Stimulated activated CD4-positive, alpha-beta T cell treated with anti-CD3 and anti-CD28 coated beads, TNF-alpha, amount 100 ng/mL, for 1 hour (primary cell): ENCODE measurements at places on chromosomes 7 and 10.

DNA sequence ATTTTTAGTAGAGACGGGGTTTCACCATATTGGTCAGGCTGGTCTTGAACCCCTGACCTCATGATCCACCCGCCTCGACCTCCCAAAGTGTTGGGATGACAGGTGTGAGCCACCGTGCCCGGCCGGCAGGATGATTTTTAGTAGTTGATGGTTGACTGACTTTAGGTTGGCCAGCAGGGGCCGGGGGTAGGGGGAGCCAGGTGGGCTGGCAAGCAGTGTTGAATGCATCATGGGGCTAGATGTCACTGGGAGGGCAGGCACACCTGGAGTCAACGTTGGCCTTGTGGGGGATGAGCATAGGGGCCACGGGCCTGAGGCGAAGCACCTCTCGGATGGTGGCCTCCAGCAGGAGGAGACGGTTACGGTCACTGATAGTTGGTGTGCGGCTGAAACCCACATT, 5.0 kb downstream of the CYP17A1 start:
- DNase-seq = no peak

DNA sequence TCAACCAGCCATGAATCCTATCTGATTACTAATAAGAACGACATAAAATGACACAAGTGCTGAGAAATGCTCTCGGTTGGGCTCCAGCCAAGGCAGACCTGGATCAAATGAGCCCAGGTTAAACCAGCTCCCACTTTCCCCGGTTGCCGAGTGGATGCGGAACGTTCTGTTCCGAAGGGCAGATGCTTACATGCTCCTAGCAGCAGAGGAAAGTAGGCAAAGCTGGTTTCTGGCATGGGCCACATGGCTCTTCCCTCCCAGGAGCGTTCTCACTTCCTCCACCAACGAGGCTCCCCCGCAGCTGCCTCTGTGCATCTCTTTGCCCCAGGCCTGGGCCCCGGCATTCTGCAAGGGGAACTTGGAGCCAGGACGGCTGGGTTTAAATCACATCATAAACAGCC, 61.8 kb upstream of the SDK1 start:
- DNase-seq = no peak

- no peak for DNase-seq
These were observed 41.1 kb downstream of the GPRIN2 start for GRCh38 chr10:46515366-46515765.

DNA sequence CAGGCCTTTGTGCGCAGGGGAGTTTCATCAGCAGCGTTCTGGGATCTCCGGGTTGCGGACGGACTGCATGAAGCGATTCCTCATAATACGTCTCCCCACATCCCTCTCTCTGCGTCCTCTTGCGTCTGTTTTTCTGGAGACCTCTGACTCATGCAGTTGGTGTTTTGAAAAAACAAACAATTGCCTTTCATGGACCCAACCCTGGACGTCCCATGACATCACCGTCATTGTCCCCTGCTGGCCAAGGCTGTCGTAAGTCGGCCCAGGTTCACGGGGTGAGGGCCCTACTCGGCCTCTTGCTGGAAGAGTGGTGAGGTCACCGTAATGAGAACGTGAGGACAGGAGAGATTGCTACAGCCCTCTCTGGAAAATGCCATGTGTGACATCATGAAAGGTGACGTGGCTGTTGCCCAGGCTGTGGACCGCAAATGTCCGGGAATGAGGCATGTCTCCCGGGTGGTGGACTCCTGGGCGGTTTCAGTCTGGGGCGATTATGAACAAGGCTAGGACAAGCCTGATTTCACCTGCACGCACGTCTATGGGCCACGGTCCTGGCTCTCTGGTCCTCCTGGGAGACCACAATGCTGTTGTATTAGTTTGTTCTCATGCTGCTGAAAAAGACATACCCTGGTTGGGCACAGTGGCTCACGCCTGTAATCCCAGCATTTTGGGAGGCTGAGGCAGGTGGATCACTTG, 9.8 kb upstream of the MAFK start:
- no peak for DNase-seq

GRCh38 chr7:29877196-29877595, 70.9 kb downstream of the WIPF3 start:
- DNase-seq = no peak

GRCh38 chr7:158029509-158029908, 558.1 kb downstream of the PTPRN2 start:
- no peak for DNase-seq

DNA sequence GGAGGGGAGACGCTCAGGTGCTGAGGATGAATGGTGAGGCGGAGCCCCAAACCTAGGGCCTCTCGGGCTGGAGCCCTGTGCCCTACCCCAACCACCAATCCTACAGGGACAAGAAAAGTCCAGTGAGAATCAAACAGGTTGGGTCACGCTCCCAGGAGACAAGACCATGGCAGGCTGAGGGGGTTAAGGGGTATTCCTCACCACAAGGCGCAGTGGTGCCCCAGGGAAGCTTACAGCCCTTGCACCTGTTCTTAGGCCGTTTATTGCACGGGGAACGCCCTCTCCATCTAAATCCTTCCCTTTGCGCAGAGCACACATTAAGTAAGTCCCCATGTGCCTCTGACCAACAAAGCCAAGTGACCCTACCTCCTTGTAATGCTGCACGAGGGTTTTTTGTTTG, 3.5 kb downstream of the FZD9 start:
- DNase-seq = no peak

- DNase-seq = no peak
These were observed 798.7 kb downstream of the IPMK start for GRCh38 chr10:57468894-57469432.

- DNase-seq = no peak
These were observed 132.7 kb downstream of the CNTNAP2 start for GRCh38 chr7:146249272-146249671.

- no peak for DNase-seq
These were observed 154.0 kb downstream of the ETV1 start for GRCh38 chr7:13835442-13835841.

DNA sequence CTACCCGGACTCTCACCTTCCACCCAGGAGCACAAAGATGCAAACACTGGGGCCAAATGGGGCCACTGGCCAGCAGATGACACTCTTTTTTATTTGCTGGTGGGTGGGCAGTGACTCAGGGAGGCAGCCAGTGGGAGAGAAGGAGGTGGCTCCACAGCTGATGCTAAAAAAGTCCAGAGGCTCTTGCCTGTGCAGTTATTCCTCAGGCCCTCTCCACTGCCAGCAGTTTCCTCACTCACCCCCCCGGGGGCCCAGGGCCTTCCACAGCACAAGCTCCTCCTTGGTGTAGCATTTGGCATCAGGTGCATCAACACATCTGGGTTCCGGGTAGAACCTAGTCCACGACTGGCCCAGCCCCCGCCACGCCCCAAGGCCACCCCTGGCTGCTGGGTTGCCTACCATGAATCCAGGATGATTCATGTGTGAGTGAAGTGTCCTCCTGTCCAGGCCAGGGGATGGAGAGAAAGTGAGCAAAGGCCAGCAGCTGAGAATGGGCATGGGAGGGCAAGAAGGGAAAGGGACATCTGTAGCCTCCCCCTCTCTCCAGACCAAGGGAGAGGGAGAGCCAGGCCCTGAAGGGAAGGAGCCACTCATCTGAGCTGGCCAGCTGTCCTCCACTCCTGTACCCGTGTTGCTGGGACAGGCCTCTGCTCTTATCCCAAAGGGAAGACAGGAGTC, 1.7 kb upstream of the KCNH2 start:
- DNase-seq = no peak

DNA sequence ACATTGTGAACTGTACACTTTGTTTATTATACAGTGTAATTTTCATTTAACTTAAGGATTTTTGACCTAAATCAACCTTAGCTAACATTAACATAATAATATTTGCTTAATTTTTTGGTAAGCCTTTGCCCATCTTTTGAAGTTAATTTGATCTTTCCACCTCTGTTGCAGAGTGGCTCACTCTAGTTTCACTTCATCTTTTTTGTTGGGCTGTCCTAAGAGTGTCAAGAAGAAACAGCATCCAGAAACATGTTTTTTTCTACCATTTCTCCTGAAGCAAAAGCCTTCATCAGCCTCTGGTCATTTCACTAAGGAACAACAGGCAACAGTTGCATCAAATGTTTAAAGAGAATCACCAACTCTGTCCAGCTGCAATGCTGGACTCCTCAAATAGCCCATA, 824.7 kb downstream of the REEP3 start:
- no peak for DNase-seq

DNA sequence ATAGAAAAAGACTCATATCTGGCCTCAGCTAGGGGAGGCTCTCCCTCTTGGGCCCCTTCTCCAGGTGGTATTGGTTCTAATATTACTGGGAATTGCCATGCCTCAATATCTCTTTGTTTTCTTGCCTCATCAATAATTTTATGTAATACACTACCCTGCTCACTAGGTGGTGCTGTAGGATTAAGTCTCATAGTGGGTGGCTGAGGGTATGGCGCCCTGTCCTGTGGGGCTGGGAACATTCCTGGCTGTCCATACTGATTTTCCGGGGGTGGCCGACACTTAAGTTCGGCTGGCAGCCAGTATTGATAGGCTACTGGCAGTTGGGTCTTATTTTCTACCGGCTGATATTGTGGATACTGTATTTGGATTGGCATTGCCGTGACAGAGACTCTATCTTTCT, 9.0 kb upstream of the TAS2R3 start:
- no peak for DNase-seq

DNA sequence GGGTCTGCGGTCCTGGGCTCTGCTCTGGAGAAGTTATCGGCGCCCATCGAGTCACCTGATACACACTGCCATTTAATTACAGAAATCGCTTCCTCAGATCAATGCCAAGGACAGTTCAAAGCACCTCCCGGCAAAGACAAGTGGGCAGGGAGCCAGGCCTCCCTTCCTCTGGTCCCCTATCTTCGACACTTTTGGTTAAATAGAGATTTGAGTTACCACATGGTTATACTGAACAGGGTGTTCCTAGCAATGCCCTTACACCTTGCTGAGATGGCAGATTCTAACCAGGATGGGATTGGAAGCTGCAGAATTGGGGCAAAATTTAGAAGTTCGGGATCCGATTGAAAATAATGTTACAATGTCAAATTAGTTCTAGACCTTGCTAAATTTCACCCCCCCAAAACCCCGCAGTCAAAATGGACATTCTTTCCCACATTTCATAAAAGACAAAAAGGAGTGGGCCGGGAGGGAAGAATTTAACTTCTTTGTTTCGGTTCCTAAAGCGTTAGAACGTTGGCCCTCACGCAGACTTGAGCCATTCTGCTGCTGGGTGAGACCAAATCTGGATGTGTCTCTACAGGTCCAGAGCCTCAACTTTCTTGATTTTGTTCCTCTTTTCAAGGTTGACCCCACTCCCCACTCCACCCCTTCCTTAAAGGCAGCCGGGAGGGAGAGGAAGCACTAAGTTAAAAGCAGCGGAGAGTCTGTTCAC, 2.2 kb upstream of the DLX5 start:
- DNase-seq = no peak

- DNase-seq = no peak
These were observed 23.9 kb upstream of the CALD1 start for GRCh38 chr7:134755422-134756022.

DNA sequence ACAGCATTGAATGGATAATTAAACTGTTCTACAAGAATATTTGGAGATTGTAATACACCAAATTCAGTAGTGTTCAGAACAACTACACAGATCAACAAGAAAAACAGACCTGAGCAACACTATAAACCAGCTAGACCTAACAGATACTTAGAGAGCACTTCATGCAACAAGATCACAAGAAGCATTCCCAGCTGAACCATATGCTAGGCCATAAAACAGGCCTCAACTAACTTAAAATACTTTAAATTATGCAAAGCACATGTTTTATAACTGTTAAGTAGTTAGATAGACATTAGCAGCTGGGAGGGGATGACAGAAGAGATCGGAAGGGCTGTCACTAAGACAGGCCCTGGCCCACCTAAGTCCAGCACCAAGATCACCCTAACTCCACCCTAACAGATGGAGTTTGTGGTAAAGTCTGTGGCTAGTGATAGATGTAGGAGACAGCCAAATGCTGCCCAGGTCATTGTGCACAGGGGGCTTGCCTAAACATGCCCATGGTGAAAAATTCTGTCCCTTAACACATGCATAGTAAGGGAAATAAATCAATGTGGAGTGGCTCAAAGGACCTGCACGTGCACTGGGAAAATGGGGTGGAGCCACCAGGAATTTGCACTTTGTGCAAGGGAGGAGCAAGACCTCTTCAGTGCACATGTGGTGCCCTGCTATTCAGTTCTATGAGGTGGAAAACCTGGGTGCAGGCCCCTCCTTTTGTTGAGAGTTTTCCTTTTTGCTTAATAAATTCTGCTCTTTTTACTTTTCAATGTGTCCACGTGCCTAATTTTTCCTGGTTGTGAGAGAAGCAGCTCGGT, 567.8 kb upstream of the NRG3 start:
- DNase-seq = no peak

DNA sequence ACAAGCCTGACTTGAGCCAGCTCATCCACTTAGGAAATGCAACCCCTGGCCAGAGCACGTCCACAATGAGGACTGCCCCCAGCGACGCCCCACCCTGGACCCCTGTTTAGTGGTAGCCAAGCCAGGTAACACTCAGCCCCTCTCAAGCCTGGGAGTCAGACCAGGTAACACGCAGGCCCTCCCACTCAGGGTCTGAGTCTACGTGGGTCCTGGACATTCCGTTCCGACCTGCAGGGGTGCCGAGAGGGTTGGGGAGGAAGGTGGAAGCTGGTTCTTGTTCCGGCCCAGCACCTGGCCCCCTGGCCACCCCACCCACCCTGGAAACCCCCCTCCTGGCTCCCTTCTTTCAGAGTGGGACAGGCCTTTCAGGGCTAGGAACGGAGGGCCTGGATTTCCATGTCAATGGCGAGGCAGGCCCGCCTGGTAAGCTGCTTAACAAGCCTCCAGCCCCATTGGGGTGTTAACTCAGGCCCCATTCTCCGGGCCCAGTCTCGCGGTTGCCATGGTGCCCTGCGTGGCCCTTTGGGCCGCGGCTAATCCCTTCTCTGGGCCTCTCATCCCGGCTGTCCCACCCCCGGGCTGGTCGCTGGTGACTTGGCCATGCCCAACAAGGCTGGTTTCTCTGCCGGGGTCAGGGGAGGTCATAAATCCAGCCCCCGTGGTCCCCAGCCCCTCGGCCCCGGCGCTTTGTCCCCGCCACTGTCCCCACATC, 19.7 kb upstream of the LFNG start:
- DNase-seq = no peak

DNA sequence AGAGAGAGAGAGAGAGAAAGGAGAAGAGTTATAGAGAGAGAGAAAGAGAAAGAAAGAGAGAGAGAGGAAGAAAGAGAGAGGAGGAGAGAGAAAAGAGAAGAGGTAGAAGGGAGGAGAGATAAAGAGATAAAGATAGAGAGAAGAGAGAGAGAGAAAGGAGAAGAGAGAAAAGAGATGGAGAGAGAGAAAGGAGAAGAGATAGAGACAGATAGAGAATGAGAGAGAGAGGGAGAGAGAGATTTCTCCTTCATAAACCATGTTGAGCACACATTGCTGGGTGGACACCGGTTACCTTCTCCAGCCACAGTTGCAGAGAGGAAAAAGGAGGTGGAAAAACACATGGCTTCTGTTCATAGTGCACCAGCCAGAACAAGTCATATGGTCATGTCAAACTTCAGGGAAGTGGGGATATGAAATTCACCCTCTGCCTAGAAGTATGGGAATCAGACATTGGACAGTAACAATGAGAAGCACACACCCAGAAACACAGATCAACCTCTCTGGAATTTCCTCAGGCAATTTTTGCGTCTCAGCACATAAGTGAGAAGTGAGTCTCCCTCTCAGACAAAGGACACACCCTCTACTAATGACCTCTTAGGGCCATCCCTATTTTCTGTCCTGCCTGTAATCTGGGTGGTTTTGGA, 172.5 kb upstream of the SVIL start:
- DNase-seq = no peak

GRCh38 chr10:119896937-119897770, 4.6 kb downstream of the SEC23IP start:
- DNase-seq = no peak
